Fibroblast of lung (primary cell): ENCODE measurements at places on chromosomes 4 and X. TPM values are rescaled to one million over a fixed set of nuclear protein-coding genes. Genes with fewer than 3 reads are reported as not detected.

GRCh38 chr4:42488114-42488513 is 90.8 kb downstream of the SHISA3 start:
- DNase-seq: no peak

DNA sequence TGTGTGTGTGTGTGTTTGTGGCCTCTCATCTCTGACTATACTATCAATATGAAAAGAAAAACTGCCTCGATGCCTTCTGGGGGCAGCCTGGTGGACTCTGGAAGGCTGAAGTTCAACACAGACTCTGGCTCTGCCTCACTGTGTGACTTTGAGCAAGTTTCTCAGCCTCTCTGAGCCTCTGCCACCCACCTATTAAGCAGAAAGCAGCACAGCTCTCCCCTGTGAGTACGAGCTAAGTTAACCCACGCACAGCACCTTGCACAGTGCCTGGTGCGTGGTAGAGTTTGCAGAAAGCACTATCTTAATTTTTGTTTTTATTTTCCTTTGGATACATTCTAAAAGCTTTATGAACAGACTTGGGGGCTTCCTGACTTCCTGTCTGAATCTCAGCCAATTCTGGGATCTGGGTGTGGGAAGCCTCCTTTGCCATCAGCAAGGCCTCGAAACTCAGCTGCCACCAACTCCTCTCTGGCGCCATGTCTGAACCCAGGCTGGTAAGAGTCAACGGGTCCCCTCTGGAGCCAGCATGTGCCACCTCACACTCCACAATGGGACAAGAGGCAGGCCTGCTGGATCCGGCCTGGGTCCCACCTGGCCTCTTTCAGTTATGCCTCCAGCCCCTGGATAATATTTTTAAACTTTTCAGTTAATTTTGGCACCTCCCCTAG is 57.3 kb downstream of the JAKMIP1 start:
- no peak for DNase-seq

DNA sequence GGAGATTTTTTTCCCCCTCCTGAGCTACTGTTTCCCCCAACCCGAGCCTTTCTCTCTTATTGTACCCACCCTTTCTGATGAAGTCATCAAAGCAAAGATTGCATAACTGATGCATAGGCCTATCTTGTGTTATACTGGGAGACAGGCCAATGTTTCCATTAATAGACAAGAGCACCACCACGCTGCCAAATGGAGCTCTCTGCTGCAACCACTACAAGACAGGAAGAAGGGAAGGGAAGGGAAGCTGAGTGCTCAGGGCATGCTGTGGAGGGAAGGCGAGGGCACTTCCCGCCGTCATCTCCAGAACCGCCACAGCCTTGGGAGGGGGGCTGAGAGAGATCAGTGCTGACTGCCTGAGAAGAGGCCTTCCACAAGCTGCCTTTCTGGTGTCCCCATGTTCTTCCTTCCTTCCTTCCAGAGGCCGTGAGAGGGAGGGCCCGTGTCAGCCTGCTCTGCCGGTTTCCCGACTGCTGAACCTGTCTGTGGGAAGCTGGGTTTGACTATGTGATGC is 75.0 kb downstream of the MGST2 start:
- peak; percentile 94 for DNase-seq

- peak; percentile 10 for DNase-seq
These were observed 13.8 kb downstream of the PGRMC1 start for GRCh38 chrX:119249891-119250290.

DNA sequence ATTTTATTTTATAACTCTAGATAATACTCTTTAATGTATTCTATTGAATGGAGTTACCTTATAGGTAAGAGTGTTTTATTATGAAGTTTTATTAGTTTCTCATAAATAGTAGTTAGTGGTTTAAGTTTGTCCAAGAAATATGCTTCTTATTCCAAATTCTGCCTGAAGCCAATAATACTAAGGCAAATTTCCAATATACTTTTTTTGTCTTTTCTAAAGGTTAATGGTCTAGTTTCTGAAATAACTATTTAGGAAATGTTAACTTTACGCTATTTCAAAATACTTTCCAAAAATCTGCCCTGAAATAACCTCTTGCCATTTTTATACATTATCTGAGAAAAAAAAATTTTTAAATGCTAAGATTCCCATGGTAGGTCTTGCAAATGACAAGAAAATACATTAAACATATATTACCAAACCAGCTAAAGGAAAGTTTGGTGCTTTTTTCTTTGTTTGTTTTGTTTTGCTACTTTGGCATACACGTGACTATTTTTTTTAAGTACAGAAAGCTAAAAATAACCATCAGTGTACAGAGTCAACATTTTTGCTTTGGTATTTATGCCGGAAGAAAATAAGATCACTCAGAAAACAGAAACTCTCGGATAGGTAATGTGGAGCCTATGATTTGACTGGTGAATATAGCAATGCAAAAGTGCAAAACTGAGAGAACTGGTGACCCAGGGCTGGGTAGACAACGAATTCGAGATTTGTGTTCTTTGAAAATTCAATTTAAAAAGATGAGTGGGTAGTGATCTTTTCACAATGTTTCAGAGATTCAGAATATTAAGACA is 29.8 kb downstream of the PCDH18 start:
- DNase-seq: no peak

DNA sequence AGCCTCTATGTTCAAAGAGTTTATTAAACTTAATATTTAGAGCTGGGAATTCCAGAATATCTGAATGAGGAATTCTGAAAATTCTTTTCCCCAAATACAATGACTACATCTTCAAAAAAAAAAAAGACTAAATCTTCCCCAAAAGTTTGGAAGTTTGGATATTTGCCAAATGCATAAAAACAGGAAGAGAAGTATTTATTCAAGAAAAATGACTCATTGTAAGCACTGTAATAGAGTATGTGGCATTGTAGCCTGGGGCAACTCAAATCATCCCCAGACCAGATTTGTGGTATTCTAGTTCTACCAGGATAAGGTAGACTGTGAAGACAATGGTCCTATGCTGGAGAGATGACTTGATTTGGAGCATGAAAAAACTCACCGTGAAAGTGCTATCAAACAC is 78.5 kb upstream of the PDHA2 start:
- DNase-seq: peak; percentile 65

- DNase-seq: no peak
These were observed 68.1 kb downstream of the UCHL1 start for GRCh38 chr4:41324861-41325260.

DNA sequence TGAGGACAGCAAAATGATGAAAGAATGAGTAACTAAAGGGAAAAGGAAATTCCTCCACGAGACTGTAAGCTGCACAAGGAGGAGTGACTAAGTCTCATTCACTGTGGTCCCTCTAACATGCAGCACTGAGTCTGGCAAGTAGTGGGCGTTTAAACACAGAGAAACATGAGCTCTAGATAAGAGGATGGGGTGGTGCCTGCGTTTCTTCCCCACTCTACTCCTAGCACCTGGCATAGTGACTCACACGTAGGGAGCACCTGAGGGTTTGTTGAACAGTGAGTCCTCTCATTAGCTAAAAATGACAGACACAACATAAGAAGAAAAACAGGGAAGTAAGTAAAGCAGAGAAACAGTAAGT is 105.8 kb upstream of the CBR4 start:
- peak; percentile 100 for DNase-seq

GRCh38 chr4:5712517-5712916 is 1.5 kb downstream of the EVC start:
- peak; percentile 37 for DNase-seq

- no peak for DNase-seq
These were observed 17.4 kb downstream of the C4orf51 start for GRCh38 chr4:145697332-145697731.

DNA sequence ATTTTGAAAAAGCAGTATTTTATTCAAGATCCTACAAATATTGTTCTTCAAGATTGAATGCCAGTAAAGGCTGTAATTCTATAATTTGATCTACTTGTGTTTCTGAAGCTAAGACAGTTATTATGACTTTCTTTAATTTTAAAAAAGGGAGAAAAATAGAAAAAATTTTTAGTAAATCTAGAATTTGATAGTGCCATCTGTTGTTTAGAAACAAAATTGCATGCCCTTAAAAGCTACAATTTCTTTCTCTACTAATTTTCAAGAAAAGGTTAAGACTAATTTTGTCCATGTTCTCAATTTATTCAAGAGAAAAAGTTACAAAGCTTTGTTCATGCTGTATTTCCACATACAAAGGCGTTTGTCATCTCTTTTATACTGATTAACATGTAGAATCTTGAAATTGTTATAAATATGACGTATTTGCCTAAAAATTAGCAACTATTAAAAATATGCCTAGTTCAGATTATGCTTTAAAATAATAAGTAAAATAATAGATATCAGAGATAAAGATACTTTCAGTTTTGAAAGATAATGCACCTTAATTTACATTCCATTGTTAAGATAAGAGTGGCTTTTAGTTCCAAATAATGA is 25.6 kb upstream of the MMRN1 start:
- peak; percentile 43 for DNase-seq

DNA sequence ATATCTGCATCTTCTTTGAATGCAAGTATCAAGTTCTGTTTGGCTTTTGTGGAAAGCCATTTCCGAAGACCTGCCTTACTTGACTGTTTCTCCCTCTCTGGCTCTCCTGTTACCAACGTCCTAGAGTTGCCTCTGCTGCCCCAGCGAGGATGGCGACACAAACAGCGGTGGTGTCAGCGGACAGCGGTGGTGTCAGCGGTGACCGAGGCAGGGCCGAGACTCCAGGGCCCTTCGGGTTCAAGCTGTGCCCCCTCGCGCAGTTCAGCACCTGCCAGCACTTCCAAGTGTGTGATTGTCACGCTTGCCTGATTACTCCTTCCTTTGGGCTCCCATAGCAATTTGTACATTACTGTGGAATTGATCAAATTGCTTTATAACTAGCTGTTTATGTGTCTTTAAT is 336.9 kb upstream of the FAT1 start:
- DNase-seq: no peak

GRCh38 chr4:16670727-16671126 is 227.7 kb downstream of the LDB2 start:
- no peak for DNase-seq

- DNase-seq: no peak
These were observed 155.8 kb downstream of the STAG2 start for GRCh38 chrX:124117325-124117724.

GRCh38 chr4:54440394-54441136 is 211.5 kb downstream of the PDGFRA start:
- peak; percentile 56 for DNase-seq

GRCh38 chr4:165328708-165329107 is 1.2 kb downstream of the MSMO1 start:
- no peak for DNase-seq

- peak; percentile 75 for DNase-seq
These were observed 176.2 kb upstream of the LNX1 start for GRCh38 chr4:53767482-53767881.

GRCh38 chr4:53714236-53715140 is 123.2 kb upstream of the LNX1 start:
- peak; percentile 85 for DNase-seq

DNA sequence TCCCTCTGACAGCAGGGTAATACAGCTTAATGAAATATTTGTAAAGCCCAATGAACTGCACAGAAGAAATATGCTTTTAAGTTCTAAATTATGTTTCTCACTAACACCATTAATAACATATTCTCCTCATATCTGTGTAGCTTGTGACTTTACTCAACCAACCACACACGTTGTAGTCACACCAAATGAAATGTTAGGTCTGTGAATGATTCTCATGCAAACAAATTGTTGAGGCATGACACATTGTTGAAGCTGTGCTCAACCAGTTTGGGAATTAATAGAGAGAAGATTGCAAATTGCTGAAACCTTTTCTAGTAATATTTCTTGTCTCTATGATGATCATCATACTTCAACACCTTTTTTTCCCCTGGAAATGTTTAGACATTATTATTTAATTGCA is 645.9 kb downstream of the PCDH7 start:
- peak; percentile 9 for DNase-seq

GRCh38 chr4:80585542-80585941 is 250.0 kb downstream of the CFAP299 start:
- DNase-seq: no peak

DNA sequence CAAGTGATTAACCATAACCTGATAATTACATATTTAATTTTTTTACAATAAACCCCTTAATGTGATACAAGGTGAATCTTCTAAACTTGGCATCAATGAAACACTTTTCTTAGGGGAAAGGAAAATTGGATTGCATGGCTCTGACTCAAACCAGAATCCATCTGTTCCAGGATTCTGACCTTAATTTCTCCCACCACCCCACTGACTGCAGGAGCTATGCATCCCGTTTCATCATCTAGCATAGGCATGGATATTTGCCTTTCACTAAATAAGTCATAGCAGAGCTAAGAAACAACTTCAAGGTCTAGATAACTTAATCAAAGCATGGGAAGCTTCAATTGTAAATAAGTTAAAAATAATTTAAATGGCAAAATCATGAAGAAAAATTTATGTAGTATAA is 156.3 kb downstream of the BTC start:
- DNase-seq: peak; percentile 54

- DNase-seq: no peak
These were observed 48.4 kb downstream of the KIF4A start for GRCh38 chrX:70338290-70338689.

The PABPC4L gene
- total RNA-seq: 0.77 and 1.2 TPM in 2 replicates

The TMEM271 gene
- not detected in 2 replicates for total RNA-seq

The DUSP21 gene
- not detected in 2 replicates for total RNA-seq

The PWWP3B gene
- total RNA-seq: under 0.01 TPM in 1 of 2 replicates, not detected in the other

The TEX13C gene
- total RNA-seq: not detected in 2 replicates

The FGFBP2 gene
- not detected in 2 replicates for total RNA-seq

The NDNF gene
- 6.4 and 10.0 TPM in 2 replicates for total RNA-seq

The ZNF280C gene
- total RNA-seq: 2.3 and 4.1 TPM in 2 replicates

The IL2 gene
- not detected in 2 replicates for total RNA-seq

The UGT2A1 gene
- total RNA-seq: not detected in 2 replicates

The F8 gene
- 5.4 and 7.9 TPM in 2 replicates for total RNA-seq

The FAM184B gene
- under 0.01 TPM in 1 of 2 replicates, not detected in the other for total RNA-seq

The USP11 gene
- total RNA-seq: 37.0 and 47.9 TPM in 2 replicates
